ENCODE measurements at places on chromosomes 13 and 19.

DNA sequence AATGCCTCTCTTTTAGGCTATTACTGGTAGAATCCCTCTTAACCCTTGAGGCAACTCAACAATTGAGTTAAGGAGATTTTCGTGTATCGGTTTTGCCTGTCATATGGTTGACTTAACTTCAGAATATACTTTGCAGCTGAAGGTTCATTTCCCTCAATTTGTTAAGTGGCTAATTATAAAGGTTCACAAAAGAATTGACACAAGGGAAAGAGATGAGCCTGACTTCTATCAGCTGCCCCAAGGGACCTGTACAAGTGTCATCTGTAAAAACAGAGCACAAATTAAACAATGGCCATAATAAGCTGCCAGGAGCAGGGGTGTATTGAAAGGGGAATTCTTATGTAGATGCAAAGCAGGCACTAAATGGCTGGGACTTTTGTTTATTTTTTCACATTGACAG is 334.8 kb upstream of the OBI1 start:
- no peak for DNase-seq

- DNase-seq: no peak
Observed at GRCh38 chr19:11295665-11296245, at the start of gene TSPAN16. Gene TSPAN16, plus strand, starts transcription at chr19:11296160. Its CDS starts 138 bp downstream, at chr19:11296298.

DNA sequence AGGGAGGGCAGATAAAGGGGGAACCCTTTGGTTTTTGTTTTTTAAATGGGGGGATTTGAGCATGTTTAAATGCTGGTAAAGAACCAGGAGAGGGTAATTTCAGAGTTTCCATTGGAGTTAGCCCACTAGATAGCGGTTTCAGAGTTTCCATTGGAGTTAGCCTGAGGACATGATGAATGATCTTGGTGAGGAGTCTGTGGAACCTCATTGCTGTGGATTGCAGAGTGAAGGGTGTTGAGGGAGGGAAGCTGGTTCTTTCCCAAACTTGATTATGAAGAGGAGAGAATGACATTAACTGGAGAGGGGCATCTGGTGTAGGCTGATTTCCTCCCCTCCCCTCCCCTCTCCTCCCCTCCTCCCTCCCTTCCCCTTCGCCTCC is 5.0 kb downstream of the WASF3 start:
- DNase-seq: no peak

DNA sequence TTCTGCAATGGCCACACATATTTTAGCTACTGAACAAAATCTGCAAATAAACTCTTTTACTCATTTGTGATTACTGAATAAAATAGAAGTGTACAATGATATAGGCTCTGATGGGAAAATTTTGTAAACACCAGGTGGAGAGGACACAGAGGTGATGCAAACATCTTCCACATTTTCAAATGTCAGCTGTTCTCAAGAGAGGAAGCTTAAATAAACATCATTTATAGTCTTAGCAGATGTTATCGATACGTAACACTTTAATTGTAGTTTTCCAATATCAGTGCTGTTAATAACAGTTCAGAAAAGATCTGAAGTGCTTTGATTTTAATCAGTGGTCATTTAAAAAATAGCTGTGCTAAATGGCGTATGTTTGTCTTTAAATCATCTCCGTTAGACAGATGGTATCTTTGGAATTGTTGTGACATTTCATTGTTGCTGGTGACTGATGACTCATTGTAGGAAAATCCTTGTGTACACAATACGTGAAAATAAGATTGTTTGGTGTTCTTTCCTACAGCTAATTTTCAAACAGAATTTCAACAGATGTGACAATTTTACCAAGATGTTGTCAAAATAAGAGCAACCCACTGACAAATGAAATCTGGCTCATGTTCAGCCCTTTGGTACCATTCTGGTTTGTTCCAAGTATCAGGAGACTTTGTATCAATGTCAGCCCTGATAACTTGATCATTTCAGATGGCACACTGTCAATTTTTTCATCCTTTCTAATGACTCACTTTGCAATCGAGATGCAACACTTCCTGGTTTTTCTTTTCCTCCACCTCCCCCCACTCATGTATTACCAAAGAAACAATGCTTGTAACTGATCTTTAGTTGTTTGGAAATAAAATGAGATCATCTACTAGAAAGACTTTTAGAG is 516.0 kb downstream of the DCT start:
- DNase-seq: no peak

- no peak for DNase-seq
Observed at GRCh38 chr13:26943748-26944147, 183.2 kb upstream of the GPR12 start.

DNA sequence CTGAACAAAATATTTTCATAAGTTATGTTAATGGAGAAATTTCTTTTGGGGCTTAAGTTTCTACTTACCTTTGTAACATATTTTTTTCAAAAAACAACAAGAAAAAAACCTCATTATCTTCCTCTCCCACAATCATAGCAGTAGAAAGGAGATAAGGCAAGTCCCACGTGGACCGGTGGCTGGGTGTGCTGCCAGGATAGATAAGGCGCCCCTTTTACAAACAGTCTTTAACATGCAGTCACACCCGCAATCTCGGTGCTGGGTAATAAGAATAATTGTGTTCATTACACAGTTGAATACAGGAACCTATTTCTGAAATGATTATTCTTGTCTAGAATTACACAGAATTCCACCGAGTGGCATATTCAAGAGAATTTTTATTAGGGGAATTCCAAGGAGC is 1202.3 kb downstream of the UQCRFS1 start:
- no peak for DNase-seq
